ENCODE measurements at places on chromosomes 7 and 10.

DNA sequence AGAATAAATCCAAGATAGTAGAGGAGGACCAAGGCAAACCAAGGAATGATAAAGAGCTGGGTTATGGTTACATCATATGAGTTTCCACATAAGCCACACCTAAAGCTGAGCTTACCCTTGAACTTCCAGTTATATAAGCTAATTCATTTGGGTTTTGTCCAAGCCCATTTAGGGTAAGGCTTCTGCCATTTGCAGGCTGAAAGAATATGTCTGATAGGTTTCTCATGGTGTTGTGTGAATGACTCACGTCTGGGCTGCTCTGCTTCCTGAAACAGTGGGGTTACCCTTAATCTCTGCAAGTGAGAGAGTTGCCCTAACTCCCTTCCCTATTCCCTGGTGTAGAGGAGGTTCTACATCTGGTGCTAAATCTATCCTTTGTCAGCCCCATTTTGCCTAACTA, 60.8 kb downstream of the PTTG1IP2 start:
- DNase-seq = no peak

DNA sequence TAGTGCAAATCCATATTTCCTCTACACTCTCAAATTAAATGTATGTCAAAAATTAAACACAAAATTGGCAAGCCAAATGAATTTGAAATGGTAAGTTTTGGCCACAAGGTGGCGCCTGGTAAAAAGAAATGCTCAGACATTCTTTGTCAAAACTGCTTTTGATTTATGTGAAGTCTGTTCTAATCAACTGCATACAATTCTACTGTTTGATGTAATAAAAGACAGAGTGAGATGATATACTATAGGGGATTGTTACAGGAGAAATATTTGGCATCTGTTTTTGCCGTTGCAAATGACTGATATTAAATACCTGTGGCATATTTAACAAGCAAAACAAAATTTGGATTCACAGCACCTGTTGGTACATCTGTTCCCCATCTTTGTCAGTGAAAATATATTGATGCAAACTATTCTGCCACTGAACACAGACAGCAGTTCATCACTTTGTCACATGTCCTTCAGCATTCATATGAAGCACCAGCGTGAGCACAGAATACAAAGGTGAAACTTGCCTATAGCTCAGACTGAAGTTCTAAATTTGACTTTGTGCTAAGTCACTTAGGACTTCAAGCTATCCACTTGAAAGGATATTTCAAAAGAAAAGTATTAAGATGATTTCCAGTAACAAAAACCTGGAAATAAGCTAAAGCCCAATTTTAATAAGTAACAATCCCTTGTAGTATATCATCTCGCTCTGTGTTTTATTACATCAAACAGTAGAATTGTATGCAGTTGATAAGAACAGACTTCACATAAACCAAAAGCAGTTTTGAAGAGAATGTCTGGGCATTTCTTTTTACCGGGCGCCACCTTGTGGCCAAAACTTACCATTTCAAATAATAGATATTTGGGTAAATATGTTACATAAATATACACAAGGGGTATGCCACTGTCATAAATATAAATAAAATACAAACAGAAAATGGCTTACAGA, 10.2 kb upstream of the CH25H start:
- peak; percentile 22 for DNase-seq

GRCh38 chr7:31986878-31987518, 83.2 kb downstream of the PDE1C start:
- DNase-seq = no peak

DNA sequence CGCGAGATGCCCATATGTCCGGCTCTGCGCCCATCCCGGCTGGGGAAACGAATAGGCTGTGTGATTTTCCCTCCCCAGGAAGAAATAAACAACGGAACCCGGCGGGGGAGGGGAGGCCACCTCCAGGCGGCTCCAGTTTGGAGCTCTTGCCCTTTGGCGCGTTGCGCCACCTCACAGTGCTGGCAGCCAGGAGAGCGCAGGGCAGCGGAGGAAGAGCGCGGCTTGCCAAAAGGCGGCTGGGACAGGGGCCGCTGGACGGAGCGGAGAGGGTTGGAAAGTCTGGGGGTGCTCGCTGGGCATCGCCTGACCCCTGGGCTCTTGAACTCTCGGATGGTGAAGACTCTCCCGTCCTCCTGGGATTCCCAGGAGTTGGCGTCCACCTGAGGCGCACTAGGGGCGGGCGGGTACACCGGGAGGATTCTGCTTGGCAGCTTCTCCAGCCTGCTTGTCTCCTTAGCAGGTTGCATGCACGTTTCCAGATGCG, 5.3 kb upstream of the NEUROG3 start:
- no peak for DNase-seq

GRCh38 chr7:83882551-83882950, 233.6 kb upstream of the SEMA3E start:
- DNase-seq = no peak

- no peak for DNase-seq
These were observed 75.2 kb downstream of the CLEC2L start for GRCh38 chr7:139598642-139599041.

DNA sequence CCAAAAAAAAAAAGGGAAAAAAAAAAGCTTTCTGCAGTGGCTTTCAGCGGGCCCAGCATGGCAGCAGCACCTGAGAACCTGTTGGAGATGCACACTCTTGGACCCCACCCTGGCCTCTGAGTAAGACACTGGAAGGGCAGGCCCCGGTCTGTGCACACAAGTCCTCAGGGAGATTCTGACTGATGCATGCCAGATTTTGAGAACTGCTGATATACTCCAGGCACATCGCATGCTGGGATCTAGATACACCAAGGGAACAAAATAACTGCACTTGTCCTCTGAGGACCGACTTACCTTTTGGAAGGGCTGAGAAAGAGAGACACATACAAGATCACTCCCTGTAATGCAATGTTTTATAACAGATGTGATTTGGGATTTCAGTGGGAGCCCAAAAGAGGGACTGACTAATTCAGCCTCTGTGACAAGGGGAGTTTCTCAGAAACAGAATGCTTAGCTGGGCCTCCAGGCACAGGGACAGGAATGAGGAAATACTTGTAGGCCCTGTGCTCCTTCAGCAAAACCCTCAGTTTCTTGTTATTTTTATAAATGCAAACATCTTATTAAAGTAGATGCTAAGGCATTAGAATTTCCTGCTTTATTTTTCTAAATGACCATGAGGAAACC, 8.2 kb downstream of the EGFR start:
- DNase-seq = no peak

DNA sequence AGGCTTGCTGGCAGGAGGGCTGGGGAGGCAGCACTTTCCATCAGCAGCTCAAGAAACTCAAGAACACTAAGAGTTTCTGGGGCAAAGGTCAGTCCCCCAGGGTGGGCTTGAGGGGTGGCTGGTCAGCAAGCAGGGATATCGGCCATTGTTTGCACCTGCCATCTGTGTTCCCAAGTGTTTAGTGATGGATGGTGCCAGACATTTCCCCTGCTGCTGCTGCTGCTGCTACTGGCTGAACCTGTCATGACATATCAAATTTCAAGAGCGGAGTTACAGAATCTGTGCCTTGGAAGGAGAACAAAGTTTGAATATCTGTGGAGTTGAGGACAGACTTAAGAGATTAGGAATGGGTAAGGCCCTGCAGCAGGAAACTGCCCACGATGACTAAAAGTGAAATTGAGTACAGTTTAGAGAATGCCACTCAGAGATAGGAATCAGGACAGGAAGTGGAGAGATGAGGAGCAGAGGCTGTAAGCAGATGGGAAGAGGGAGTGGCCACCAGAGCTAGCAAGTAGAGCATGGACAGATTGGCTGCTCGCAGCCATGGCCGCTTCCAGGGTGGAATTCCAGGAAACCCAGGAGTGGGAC, 39.2 kb upstream of the PPP1R3C start:
- DNase-seq = no peak

DNA sequence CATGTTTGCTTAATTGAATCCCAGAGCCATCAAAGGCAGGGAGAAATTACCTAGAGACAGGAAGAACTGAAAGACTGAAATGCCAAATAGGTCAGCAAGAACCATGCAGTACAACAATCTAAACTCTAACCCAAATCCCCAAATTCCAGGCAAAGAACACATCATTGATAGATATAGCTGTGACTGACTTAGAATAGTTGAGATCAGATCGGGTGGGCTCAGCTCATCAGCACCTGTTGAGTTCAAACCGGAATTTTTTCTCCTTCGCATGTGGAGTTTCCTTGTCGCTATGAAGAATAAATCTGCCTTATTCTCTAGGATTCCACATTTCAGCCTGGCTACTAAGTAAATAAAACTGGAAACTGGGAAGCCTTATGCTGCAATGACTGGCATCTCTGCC, 1.4 kb downstream of the ANKMY2 start:
- DNase-seq = no peak

DNA sequence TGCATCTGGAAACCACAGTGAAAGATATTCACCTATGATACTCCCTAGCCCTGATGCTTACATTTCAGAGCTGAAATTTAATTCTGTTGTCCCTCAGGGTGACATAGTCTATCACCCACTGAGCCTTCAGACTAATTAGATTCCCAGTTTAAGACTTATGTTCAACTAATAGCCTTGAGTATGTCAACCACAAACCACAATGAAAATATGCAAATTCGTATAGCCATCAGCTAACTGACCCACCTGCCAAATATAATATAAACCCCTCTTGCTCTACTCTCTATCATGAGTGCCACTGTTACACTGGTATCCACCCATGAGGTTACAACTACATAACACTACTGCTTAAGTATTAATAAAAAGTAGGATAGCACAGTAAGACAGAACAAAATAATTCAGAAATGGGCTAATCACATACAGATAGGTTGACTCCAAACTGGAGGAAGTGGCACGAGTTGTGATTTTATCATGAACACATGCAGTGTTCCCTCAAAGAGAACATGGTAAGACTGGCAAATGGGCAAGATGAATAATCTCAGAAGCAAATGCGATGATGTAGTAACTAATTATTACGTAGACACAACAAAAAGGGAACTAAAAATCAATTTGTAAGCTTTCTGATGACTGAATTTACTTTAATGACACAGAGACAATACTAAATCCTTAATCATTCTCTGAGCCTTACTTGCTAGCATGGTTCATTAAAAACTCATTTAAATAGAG, 290.6 kb downstream of the PARD3 start:
- DNase-seq = no peak

GRCh38 chr7:96772139-96772694, 62.6 kb upstream of the SEM1 start:
- no peak for DNase-seq

GRCh38 chr10:94383530-94383929, 18.8 kb upstream of the TBC1D12 start:
- no peak for DNase-seq

DNA sequence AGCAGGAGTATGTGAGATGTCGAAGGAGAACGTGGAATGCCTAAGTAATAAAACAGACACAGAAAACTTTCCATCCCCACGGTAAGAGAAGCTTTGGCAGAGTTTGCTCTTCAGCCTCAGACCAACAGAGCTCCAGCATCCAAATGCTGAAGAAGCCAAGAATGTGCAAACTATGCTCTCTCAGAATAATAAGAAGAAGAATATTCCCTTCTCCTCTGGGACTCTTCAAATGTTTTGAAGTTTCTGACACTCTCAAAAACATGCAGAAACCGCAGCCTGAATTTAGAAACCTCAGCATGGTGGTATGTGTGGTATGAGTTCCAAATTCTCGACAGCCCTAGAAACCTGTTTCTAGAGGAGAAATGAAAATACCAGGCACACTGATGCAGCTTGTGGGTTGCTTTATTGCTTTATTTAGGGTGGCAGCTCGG, 113.3 kb downstream of the KCNMA1 start:
- DNase-seq = no peak

DNA sequence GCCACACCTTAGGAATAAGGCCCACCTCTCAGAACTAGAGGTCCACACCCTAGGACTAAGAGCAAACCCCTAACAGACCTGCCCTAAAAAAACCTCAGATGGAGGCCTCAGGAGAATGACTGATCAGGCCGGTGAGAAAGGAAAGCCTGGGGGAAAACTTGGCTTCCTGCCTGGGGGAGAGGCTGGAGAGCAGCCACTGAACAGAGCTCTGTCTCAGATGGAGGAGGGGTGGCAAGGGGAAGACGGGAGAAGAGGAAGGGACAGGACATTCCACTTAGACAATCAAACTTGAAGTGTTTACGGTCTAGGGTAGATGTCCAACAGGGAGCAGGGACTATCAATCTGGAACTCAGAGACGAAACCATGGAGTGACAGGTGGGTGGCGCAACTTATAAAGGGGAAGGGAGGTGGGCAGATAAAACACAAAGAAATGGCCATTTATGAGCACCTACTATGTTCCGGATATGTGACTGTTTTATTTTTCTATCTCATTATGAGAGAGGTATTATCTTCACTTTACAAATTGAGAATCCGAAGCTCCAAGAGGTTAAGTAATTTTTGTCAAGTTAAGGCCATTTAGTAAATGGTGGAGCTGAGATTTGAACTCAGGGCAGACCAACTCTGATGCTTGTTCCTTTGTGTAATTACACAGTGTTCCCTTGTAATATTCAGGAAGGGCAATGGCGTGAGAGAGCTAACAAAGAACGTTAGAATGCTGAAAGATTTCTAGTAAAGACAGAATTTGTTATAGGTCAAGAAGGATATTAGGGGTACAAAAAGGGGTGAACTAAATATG, 82.6 kb downstream of the DNMBP start:
- DNase-seq = no peak

DNA sequence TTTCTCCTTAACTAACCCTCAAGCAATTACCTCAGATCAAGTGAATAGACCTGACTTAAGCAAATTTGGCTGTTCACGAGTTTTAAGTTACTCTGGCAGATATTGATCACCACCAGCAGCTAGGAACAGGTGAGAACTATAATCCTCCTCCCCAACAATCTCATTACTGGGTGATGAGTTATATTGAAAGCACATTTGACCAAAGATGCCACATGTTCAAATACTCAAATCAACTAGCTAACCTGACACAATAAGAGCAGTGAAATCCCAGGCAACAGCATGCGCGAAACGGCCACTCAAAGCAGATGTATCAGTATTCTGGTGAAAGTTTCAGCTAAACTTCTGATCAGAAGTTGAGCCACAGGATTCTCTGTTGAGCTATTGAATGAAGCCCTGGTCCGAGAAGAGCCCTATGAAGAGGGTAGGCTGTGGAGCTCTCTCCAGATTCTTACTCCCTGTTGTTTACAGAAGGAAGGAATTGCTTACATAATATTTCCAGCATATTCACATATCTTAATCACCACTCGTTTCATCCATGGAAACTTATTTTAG, 52.6 kb downstream of the CAV1 start:
- DNase-seq = no peak

DNA sequence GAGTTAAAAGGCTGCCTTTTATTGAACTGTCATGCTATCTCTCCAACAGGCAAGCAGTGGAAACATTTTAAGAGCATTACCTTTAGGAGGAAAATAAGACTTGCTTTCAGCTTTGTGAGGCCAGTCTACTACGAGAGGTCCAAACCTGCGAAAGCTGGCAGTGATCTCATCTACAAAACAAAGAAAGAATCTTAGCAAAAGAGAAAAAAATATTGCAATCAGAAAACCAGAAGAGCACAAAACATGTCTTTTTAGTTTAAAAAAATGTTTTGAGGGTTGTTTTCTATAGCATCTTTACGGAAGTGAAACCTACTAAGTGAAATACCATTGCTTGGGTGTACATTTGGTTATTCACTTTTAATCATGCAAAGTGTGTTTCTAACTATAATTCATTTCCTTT, 147.9 kb downstream of the CPEB3 start:
- DNase-seq = no peak

GRCh38 chr10:77180104-77180503, 457.5 kb downstream of the KCNMA1 start:
- no peak for DNase-seq

- no peak for DNase-seq
These were observed 41.4 kb downstream of the LAMB4 start for GRCh38 chr7:108088729-108089128.

Measured in stimulated activated naive B cell treated with anti-CD40 and anti-IgM and Interleukin-4, amounts not matched to agents 10 μg/mL and 1 μg/mL and 100 μg/mL, for 72 hours (primary cell).